ENCODE measurements at places on chromosomes 12 and 14. TPM values are rescaled to one million over a fixed set of nuclear protein-coding genes. Genes with fewer than 3 reads are reported as not detected.

Gene SERPINA12
- total RNA-seq, result not detected

Gene SDS
- 34.5 TPM for total RNA-seq

Gene NFATC4
- total RNA-seq, result 58.9 TPM

Gene TAS2R46
- total RNA-seq, result 23.2 TPM

Gene PSMB5
- 62.7 TPM for total RNA-seq

Gene MRPL52
- total RNA-seq, result 6.6 TPM

Gene TAS2R8
- not detected for total RNA-seq

Gene PHLDA1
- total RNA-seq, result 11.8 TPM

Gene CFAP251
- 0.75 TPM for total RNA-seq

Gene NID2
- 12.2 TPM for total RNA-seq

Gene MTA1
- total RNA-seq, result 118 TPM

Gene BEST3
- total RNA-seq, result not detected

Gene PMCH
- not detected for total RNA-seq

Gene CCNT1
- total RNA-seq, result 28.0 TPM

Gene BTBD6
- 80.1 TPM for total RNA-seq

Gene TBC1D30
- 53.0 TPM for total RNA-seq

Gene GLT1D1
- 9.5 TPM for total RNA-seq

Gene CCDC91
- 13.5 TPM for total RNA-seq

Gene LRTM2
- total RNA-seq, result not detected

Gene DUSP6
- total RNA-seq, result 370 TPM

Gene CMA1
- total RNA-seq, result not detected

Gene GPR84
- total RNA-seq, result not detected

Gene OGFOD2
- total RNA-seq, result 19.6 TPM

Gene ST8SIA1
- 9.7 TPM for total RNA-seq

Gene KERA
- total RNA-seq, result not detected

Gene C12orf54
- total RNA-seq, result not detected

Gene EPS8
- total RNA-seq, result 94.6 TPM

Gene ADAM21
- total RNA-seq, result 0.11 TPM

Gene FAM222A
- total RNA-seq, result 3.3 TPM

Gene KRT78
- total RNA-seq, result not detected

Gene CISTR
- total RNA-seq, result not detected

Gene OR4E2
- total RNA-seq, result not detected

Gene NPFF
- total RNA-seq, result 2.8 TPM

Gene RNF34
- 45.1 TPM for total RNA-seq

Gene NR1H4
- total RNA-seq, result 0.32 TPM

Gene TCL1B
- not detected for total RNA-seq

Gene IL31
- total RNA-seq, result not detected

Gene SLC17A8
- total RNA-seq, result not detected

Gene PRKD1
- total RNA-seq, result 34.6 TPM

Gene DHRS2
- total RNA-seq, result not detected

Gene HAL
- total RNA-seq, result 1.5 TPM

Gene LEMD3
- total RNA-seq, result 10.6 TPM

Gene ZC2HC1C
- not detected for total RNA-seq

Gene MMP19
- total RNA-seq, result 37.5 TPM

Gene PIGH
- total RNA-seq, result 20.9 TPM

Gene TRIM9
- 4.2 TPM for total RNA-seq

Gene GLI1
- 2.8 TPM for total RNA-seq

Gene LYZ
- 4.5 TPM for total RNA-seq

Gene ZNF664
- 27.7 TPM for total RNA-seq

Gene CDKN3
- total RNA-seq, result not detected

Gene OR8S1
- not detected for total RNA-seq

Gene TGM1
- 1.7 TPM for total RNA-seq

Gene RND1
- total RNA-seq, result 0.85 TPM

Gene KRT1
- total RNA-seq, result not detected

Gene SMCO2
- total RNA-seq, result not detected

Measured in ascending aorta (tissue), 2 donors.